ENCODE measurements at places on chromosomes 11 and 22.

DNA sequence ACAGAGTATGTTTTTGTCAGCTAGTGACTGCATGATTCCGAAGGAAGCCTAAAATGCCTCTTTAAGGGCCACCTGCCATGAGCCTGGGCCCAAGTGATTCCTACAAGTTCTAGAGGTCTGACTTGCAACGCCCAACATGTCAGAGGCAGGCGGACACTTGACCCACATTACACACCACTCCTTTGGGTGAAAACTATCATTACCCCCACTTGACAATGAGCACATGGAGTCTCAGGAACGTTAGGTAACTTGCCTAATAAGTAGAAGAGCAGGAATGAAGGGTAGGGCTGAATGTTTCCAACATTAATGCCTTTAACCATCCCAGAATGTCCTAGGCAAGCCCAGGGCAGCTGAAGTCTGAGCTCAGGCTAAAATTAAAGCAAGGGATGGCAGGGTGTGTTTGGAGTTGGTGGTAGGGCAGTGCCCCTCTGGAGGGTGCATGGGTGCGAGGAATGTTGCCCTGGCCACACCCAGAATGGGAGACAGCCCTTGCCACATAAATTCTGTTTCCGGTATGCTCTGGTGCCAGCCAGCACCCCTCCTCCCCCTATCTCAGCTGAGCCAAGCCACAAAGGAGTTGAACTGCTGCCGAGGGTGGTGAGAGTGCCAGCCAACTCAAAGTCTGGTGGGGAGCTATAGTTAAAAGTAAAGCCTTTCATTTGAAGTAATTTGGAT is 2.5 kb downstream of the PLAAT2 start:
- no peak for DNase-seq

- no peak for DNase-seq
Measured at GRCh38 chr22:47292546-47293320, 530.3 kb downstream of the TBC1D22A start.

DNA sequence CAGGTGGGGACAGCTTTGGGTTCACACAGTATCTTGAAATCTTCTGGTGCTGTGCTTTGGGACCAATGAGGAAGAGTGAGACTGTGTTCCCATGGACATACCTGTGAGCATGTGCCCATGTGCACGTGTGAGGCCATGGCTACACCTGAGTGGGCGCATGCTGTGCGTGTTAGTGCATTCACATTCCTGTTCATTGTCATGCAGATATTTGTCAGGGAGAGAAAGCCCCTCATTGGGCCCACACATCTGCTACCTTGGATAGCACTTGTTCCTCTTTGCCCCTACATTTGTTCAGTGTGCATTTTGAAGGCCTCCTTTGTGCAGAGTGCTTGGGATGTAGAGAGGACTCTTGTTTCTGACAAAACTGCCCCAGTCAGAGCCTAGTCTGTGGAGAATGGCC is 154.3 kb upstream of the E2F8 start:
- DNase-seq = no peak

DNA sequence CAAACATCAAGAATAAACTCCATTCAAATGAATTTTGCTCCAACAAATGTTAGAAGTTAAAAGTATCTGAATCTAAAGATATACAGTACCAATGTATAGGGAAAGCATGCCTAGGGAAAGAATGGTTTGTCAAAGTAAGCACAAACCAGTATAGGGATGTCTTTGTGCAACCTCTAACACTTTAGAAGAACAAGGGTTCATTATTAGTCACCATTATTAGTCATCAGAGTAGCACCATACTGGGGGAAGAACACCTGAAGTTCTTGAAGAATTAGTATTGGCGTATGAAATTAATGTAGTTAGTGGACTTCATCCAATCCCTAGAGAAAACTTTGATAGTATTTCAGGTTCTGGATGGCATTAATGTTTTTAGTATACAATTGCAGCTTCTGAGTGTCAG is 943.7 kb downstream of the METTL15 start:
- DNase-seq = no peak

GRCh38 chr11:1310772-1311468 is 1.5 kb upstream of the TOLLIP start:
- DNase-seq = no peak

GRCh38 chr11:91470656-91471055 is 754.0 kb upstream of the FAT3 start:
- no peak for DNase-seq

GRCh38 chr11:109791337-109791736 is 301.9 kb upstream of the ZC3H12C start:
- DNase-seq = no peak

GRCh38 chr11:64864473-64865285 is 13.7 kb downstream of the EHD1 start:
- DNase-seq = no peak
